CD4-positive, alpha-beta T cell treated with Interleukin-12 subunit alpha and Interleukin-12 subunit beta, for 1 hour (primary cell): ENCODE measurements at places on chromosomes 1 and 21.

- DNase-seq, result no peak
Observed at GRCh38 chr1:48744032-48744431, 32.7 kb downstream of the BEND5 start.

DNA sequence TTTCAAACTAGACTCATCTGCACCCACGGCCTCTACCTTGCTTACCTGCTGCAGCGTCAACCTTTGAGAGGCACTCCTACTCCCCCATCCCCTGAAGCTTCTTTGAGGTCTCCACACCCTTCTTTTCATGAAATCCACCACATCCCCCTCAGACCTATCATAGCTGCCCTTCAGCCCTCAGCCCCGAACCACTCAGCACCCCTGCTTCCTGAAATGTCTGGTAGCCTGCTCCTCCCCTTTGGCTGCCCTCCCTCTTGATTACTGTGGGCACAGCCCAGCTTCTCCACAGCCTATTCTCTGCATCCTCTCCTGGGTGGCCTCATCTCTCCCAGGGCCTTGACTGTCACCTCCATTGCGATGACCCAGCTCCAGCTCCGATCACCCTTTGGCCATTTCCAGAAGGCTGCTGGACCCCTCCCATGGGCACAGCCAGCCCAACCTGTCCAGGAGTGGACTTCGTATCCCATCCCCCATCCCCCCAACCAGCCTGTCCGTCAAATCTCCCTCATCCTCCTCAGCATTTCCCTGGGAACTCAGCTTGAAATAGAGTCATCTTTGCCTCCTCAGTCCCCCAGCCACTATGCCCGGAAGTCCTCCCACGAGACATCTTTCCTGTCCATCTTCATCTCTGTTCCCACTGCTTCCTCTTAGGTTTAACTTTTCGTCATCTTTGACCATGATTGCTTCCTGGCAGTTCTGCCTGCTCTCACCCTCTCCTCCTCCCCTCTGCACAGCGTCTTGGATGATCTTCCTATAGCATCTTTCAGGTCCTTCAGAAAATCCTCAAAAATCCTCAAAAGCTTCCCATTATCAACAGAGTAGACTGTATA, 6.1 kb upstream of the ADORA1 start:
- DNase-seq, result no peak

- DNase-seq, result no peak
Observed at GRCh38 chr1:71276466-71276865, 195.6 kb upstream of the ZRANB2 start.

- no peak for DNase-seq
Observed at GRCh38 chr1:228335406-228336307, 71.0 kb downstream of the TRIM11 start.

GRCh38 chr1:234597894-234598293, 12.1 kb downstream of the IRF2BP2 start:
- peak; percentile 80 for DNase-seq

- DNase-seq, result peak; percentile 80
Observed at GRCh38 chr1:159945483-159946241, at the start of gene IGSF9. Gene IGSF9 (minus strand): TSS chr1:159945613. CDS start chr1:159943454, 2,159 bp downstream.

- DNase-seq, result peak; percentile 2
Observed at GRCh38 chr1:176691251-176692228, 228.6 kb downstream of the PAPPA2 start.

DNA sequence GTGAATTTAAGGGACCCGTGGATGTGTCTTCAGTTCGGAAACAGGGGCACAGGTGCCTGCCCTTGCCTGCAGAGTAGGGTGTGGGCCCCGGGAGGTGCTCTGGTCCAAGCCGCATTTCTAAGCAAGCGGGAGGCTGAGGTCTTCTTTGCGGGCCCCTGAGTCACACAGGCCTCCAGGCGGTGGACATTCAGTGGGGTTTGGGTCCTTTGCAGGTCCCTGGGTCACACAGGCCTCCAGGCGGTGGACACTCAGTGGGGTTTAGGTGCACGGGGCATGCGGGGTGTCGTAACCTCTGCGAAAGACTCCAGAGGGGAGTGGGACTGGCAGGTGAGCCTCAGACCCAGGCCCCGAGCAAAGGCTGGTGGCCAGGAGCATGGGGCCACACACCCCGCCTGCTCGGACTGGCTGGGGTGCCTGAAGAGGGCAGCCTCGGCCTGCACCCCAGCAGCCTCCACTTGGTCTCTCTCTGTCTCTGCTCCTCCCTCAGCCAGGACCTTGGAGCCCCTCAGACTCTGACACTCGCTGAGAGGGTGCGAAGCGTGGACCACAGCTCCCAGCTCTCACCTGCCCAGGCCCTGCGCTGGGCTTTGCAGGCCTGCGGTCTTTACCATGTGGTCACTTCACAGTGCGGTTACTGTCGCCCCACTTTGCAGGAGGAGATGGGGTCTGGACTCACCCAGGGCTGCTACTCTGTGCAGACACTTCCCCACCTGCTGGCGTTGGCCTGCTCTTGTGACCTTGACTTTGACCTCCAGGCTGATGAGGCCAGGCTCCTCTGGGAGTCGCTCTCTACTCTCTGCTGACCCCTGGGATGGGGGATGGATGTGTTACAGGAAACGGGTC, 6.0 kb upstream of the AGPAT3 start:
- no peak for DNase-seq

DNA sequence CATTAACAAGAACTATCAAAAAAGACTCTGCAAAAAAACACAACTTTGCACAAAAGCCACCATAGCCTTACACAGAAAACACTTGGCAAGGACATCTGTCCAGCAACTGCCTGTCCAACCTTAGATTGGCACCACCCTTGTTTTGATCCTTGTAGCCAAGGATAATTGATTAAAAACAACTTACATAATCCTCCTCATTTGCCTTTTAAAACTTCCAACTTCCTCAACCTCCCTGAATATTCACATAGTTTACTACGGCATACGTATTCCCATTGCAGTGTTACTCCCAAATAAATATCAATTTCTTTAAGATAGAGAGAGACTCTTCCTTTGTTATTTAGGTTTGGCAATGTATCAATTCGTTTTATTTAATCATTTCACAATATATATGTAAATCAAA, 72.4 kb downstream of the AGBL4 start:
- no peak for DNase-seq

GRCh38 chr1:165441166-165441880, 3.6 kb downstream of the RXRG start:
- no peak for DNase-seq

DNA sequence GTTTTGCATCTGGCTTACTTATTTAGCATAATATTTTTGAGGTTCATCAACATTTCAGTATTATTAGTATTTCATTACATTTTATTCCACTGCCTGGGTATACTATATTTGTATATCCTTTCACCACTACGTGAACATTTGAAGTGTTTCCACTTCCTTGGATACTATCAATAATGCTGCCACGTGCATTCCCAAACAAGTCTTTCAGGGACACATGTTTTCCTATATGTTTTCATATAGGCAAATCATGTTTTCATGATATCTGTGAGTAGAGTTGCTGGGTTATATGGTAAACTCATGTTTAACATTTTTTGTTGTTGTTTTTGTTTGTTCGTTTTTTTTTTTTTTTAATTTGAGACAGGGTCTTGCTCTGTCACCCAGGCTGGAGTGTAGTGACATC, 380.1 kb downstream of the OMA1 start:
- no peak for DNase-seq

- no peak for DNase-seq
Observed at GRCh38 chr1:183945428-183946319, 91.9 kb downstream of the COLGALT2 start.

DNA sequence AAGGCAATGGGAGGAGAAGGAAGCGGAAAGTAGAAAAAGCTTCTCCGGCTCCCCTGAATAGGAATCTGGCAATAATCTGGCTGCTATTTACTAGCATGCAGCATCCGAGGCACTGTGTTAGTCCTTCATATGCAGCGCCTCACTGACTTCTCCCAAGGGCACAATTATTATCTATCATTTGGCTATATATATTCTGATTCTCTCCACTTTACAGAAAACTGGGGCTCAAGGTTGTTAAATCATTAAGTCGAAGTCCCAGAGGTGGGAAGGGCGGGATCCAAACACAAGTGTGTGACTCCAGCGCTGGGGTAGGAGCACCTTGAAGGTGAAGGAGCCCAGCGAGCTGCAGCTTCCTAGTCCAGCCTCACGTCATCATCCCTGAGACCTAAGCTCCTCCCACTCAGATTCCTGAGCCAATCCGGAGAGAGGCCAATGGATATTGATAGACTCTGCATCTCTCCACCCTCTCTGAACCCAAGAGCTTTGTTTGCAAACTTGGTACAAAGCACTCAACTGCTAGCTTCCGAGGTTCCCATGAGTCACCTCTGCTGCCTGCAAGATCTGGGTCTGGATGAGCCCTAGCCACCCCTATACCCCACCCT, 16.6 kb upstream of the EYA3 start:
- no peak for DNase-seq

DNA sequence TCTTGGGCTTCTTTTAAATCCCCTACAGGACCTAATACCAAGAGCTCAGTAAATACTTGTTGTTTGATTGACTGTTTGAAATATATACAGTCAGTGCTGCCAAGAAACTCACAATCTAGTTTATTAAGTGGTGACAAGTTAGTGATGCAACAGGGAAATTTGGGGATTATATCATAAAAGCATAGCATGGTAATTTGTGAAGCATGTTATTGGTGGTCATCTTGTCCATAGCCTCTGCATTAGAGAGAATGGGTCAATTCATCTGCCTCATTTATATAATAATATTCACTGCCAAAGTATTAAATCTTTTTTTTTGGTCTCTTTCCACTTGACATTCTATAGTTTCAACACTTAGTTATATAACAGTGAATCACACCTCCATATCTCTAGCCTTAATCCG, 138.2 kb upstream of the SPAG17 start:
- no peak for DNase-seq

DNA sequence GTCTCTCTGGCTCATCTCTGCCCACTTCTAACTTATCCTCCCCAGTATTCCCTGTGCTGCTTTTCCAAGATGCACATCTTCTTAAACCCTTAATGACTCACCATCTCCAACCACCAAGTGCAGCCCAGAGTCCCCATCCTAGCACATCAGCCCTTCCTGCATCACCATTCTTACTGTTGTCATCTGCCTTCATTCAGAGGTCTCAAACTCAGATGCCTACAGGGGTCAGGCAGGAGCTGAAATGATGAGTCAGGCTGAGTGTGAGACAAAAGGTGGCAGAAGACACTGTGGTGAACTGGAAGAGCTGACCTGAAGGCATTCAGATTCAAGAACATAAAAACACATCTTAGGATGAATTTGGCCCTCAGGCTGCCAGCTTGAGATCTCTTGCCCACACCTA, 34.6 kb downstream of the OLFML2B start:
- no peak for DNase-seq

DNA sequence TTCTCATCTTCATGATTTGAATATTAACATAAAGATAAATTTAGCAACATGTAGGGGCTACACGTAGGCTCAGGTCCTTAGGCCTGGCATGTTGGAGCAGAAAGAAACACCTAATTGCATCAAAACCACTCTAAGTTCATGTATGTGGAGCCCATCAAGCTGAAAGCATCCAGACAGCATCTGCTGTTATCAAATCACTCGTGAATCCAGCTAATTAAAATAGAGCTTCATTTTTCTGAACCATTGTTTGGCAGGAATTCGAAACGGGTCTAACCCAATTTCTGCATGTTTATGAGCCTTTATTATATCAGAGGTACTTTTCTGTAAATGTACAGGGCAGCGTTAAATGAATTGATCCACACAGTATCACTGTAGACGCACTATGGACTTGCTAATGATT, 45.7 kb downstream of the PEX14 start:
- no peak for DNase-seq

- DNase-seq, result no peak
Observed at GRCh38 chr1:214500340-214501055, 50.9 kb downstream of the PTPN14 start.

DNA sequence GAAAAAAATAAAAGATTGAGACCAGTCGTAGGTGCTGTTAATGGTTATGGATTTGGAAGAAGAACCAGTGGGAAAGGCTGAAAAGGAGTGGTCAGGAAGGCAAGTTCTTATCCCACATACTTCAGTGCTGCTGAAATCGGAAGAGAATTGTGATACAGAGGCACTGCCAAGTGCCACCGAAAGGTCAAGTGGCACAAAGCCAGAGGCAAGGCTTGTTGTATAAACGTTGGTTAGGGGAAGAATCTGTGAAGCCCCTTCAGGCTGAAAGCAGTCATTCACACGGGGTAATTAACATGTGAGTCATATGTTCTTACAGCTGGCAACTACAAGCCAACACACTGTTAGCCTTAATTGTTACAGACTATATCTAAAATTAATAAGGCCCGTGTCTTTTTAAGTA, 48.8 kb downstream of the ZBTB40 start:
- DNase-seq, result no peak

DNA sequence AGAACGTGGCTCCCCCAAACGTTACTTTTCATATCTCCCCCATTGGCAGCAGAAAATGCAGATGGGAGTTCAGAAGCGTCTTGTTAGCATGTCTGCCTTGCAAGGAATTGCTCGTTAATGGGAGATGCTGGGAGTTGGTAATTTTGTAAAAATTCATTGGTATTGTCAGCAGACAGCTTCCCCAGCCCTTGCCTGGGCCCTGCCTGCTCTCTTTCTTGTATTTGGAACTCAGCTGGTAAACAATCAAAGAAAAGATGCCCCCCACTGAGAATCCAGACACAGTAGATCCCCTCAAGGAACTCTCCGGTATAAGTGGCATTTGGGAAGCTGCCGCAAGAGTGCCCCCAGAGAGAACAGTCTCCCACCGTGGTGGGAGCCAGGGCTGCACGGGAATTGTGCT, 94.4 kb upstream of the IGSF21 start:
- DNase-seq, result no peak

- DNase-seq, result no peak
Observed at GRCh38 chr1:31479811-31480210, 66.8 kb downstream of the SERINC2 start.

- DNase-seq, result peak; percentile 26
Observed at GRCh38 chr1:21594935-21595897, 73.9 kb downstream of the RAP1GAP start.

DNA sequence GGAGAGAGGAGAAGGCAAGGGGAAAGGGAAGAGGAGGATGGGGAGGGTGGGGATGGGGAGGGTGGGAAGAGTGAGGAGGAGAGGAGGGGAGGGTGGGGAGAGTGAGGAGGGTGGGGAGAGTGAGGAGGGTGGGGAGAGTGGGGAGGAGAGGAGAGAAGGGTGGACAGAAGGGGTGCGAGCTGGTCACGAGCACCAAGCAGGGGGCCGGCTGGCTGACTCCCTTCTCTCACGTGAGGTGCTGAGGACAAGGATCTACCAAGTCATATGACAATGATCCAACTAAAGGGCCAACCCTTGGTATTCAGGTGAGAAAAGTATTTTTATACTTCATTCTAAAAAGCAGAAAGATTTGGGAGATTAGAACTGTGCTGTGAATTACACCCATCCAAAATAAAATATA, 51.8 kb downstream of the COQ8A start:
- DNase-seq, result no peak

GRCh38 chr1:229070168-229070567, 200.7 kb upstream of the RAB4A start:
- no peak for DNase-seq

DNA sequence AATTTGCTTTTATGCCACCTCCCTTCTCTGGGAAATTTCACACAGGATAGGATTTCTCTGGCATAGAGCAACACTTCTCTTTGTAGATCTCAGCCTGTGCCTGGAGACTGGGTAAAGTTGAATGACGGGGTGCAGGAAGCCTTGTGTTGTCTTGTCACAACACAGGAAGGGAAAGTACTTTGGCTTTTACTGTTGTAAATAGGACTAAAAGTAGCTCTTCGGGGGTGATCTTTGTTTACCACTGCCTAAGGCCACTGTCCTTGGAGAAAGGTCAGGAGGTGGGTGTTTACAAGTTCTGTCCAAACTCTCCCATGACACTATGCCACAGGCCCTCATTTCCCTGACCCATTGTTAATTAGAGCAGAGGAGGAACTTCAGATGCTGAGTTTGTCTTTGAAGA, 139.7 kb downstream of the FGGY start:
- DNase-seq, result no peak
